Fibroblast of skin of scalp (primary cell): ENCODE measurements at places on chromosomes 13 and 19.

DNA sequence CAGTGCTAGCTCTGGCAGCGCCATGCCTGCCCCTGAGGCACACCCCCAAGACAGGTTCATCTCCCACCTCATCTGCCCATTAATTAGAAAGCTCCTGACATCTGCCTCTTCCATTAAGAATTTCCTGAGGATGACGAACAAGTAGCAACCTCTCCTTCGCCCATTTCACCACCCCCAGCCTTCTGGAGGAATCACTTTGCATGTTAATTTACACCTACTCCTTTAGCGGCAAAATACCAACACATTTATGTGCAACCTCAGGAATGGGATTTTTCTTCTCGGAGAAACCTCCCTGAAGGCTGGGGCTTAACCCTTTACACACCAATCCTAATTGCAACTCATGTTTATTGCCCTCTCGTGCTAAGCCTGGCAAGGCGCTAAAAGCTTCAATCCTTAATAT, 13.8 kb downstream of the SLC7A1 start:
- DNase-seq, result peak; percentile 57

DNA sequence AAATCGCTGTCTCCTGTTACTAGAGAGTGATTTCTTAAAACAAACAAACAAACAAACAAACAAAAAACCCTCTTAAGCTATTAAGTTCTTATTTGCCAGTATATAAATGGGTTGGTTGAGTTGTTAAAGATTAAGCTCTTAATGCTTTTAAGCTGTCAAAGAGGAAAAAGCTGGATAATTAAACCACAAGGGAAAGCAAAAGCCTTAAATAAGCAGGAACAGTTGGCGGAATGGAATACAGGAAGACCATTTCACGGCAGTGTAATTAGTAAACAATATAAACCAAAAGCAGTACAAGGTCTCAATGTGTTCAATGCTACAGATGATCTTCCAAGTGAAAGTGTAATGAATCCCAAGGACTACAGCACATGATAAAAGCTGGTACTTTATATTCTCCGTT, 32.2 kb upstream of the GGACT start:
- DNase-seq, result no peak

DNA sequence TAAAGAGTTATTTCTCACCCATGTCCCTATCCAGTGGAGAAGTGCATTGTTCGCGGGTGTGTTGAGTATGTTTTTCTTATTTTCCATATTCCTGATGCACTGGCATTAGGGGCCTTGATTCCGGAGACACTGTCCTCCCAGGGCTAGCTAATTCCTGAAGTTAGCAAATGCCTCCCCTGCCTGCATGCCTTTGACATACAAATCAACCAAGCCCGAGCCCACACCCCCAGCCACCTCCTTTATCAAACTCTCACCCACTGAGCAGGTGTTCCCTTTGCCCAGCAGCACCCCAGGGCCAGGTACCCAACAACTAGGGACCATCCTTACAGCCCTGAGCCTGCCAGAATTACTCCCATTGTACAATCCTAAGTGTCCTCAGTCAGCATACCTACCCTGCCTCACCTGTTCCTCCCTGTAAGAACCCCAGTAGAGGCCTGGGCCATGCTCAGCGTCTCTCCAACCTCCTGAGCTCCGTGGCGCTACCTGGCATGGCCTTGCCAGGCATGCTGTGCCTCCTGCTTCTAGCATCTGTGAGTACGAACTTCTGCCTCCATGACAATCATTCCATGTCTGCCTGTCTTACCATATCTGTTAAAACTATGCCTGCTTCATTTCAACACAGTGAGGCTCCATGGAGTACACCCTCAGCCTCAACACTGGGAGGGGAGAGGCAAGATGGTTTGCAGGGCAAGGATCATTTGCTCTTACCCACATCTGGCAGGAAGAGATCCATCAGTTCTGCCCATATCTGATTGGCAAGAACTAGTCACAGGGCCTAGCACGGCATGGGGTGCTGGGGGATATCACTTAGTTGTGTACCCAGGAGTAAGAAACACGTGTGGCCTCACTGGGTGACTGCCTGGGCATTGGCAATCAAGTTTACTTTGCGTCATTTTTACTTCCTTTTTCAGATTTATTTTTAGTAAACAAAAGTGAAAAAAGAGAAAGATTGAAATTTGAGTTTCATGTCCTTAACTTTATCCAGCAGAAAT, 203.9 kb downstream of the SHISA2 start:
- DNase-seq, result no peak

GRCh38 chr19:18452386-18452785, 14.5 kb upstream of the ISYNA1 start:
- no peak for DNase-seq

- no peak for DNase-seq
These were observed 399.1 kb upstream of the GPC6 start for GRCh38 chr13:92827503-92827902.

DNA sequence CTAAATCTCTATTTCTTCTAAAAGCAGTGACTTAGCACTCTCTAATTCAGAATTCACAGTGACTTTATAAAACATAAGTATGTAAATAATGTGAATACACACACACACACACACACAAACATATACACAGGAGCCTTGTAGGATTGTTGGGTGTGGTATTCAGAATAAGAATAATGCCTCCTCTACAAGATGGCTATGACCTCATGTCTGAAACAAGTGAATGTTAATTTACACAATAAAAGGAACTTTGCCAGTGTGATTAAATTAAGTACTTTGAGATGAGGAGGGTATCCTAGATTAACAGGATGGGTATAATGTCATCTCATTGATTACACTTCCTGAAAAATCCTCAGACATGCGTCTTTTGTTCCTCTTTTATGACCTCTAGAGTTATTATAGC, 234.6 kb downstream of the SLITRK6 start:
- no peak for DNase-seq

- DNase-seq, result peak; percentile 12
These were observed 269.3 kb upstream of the MIR17HG start for GRCh38 chr13:91078093-91078679.

DNA sequence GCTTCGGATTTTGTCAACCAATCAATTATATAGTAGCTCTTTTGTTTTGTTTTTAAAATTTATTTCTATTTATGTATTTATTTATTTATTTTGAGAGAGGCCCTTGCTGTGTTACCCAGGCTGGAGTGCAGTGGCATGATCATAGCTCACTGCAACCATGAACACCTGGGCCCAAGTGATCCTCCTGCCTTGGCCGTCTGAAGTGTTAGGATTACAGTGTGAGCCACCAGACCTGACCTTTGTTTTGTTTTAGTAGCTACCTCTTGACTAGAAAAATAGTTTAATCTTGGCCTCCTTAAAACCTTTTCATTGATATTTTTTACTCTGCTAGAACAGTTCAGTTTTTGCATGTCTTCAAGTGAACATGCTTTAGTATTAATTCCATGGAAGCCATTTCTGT, 15.1 kb downstream of the GARRE1 start:
- no peak for DNase-seq

- DNase-seq, result no peak
These were observed 10.4 kb upstream of the SOX21 start for GRCh38 chr13:94722609-94723345.

GRCh38 chr13:99431927-99432608, 69.2 kb upstream of the TM9SF2 start:
- DNase-seq, result no peak

DNA sequence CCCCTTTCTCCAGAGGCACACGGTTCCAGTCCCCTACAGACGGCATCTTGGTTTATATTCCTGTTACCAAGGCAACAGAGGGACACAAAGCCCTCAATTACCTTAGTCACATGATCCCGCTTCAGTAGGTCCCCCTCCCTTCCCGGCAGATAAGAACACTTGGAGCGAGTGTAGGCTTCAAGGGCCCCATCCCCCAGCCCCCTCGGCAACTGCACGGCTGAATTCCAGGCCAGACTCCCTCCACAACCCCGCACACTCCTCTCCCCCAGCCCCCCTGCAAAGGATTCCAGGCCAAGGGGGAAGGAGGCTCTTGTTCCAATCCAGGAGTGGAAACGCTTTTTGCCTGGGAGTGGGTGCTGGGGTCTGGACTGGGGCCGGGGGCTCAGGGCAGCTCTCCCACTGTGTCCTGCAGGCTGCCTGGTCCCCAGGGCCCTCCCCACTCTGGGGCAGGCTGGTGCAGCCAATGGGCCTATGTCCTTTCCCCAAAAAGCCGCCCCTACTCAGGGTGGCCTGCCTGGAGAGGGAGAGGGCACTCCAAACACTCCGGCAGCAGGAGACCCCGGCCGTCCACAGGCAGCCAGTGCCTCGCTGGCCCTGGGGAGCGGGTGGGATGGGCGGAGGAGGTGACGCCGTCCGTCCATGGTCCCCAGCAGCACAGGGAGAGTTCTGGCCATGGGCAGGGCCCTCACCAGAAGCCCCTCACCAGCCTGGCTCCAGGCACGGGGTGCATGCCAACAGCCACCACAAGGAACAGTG, 62.6 kb downstream of the MLLT1 start:
- DNase-seq, result peak; percentile 21

DNA sequence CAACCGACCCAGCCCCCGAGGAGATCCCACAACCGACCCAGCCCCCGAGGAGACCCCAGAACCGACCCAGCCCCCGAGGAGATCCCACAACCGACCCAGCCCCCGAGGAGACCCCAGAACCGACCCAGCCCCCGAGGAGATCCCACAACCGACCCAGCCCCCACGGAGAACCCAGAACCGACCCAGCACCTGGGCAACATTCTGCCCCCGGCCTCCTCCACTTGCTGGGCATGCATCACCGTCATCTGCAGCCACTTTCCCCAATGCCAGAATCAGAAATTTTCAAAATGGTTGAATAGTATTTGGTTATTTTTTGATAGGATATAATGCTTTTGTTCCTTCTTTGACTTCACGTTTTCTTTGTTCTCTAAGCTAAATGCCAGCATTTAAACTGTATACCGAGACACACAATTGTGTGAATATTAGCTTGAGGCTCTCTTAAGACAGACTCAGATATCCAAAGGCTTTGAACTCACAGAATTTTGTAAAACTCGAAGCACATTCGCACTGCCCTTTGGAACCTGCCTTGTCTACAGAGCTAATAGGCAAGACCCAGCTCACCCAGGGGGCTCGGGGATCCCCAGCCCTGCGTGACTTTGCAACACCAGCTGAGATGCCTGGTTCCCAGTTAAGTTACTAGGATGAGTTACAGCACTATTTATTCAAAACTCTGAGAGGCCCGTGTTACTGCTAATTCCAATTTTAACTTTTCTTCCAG, 15.5 kb upstream of the RASA3 start:
- no peak for DNase-seq

GRCh38 chr19:45279587-45280192, 28.6 kb downstream of the MARK4 start:
- no peak for DNase-seq

- DNase-seq, result peak; percentile 63
These were observed 16.5 kb upstream of the FOSB start for GRCh38 chr19:45451131-45451849.

GRCh38 chr13:100940658-100941057, 266.1 kb upstream of the TMTC4 start:
- DNase-seq, result no peak

GRCh38 chr13:67742478-67742877, 512.3 kb upstream of the PCDH9 start:
- peak; percentile 0 for DNase-seq

DNA sequence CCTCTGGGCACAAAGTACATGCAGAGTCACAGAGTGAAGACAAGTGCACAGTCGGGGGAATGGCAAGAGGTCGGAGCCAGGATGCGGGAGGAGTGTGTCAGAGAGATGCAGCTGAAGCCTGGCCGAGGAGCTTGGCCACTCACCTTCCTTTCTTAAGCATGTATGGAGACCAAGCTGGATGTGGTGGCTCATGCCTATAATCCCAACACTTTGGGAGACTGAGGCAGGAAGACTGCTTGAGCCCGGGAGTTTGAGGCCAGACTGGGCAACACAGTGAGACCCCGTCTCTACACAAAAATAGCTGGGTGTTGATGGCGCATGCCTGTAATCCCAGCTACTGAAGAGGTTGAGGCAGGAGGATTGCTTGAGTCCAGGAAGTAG, 67.0 kb downstream of the LATS2 start:
- DNase-seq, result no peak

DNA sequence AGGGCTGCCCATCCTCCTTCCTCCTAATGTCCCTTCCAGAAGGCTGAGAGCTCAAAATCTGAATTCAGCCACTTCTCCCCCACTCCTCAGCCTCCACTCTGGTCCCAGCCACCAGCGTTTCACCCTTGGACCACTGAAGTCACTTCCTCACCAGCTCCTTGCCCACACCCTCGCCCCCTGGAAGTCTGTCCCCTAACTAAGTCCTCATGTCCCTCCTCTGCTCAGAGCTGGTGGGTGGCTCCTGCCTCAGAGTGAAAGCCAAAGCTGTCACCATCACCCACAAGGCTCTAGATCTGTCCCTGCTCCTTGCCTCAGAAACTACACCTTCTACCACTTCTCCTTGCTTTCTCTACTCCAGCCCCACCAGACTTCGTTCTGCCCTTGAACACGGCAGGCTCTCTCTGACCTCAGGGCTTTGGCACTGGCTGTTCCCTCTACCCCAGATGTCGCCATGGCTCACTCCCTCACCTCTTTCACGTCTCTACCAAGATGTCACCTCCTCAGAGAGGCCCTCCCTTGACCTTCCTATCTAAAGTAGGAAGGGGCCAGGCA, 1.7 kb downstream of the ERCC1 start:
- DNase-seq, result no peak

DNA sequence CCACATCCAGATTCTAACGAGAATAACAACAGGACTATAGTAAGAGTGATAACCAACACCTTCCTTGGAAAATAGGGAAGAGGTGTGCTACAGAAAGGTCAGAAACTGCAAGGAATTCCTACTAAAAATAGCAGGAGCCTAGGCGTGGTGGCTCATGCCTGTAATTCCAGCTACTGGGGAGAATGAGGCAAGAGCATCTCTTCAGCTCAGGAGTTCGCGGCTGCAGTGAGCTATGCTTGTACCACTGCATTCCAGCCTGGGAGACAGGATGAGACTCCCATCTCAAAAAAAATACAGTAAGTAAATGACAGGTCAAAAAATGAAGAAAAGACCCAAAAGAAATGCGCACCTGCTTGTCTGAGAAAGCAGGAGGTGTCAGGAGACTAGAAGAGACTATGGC, 101.5 kb upstream of the TSHZ3 start:
- DNase-seq, result no peak

GRCh38 chr13:47481536-47481935, 519.5 kb downstream of the SUCLA2 start:
- DNase-seq, result no peak

DNA sequence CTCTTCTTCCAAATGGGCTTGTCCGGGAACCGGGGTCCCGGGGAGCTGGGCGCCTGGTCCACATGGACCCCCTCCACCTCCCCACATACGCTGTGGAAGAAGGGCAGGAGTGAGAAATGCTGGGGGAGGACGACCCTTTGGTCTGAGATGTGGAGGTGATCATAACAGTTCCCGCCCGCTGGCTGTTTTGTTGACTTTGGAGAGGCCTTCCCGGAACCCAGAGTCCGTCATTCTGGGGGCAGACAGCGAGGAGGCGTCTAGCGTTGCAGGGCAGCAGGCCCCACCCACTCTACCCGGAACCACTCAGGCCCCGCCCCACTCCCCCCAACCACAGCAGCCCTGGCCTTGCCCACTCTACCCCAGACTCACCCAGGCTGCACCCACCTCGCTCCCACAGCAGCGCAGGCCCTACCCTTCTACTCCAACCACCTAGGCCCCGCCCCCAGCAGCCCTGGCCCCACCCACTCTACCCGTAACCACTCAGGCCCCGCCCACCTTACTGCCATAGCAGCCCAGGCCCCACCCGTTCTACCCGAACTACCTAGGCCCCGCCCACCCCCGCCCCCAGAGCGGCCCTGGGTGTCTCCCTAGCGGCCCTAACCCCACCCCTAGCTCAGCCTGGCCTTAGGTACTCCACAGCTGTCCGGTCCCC, 7.1 kb downstream of the GPR108 start:
- no peak for DNase-seq
